ENCODE measurements at places on chromosomes 1 and 21.

DNA sequence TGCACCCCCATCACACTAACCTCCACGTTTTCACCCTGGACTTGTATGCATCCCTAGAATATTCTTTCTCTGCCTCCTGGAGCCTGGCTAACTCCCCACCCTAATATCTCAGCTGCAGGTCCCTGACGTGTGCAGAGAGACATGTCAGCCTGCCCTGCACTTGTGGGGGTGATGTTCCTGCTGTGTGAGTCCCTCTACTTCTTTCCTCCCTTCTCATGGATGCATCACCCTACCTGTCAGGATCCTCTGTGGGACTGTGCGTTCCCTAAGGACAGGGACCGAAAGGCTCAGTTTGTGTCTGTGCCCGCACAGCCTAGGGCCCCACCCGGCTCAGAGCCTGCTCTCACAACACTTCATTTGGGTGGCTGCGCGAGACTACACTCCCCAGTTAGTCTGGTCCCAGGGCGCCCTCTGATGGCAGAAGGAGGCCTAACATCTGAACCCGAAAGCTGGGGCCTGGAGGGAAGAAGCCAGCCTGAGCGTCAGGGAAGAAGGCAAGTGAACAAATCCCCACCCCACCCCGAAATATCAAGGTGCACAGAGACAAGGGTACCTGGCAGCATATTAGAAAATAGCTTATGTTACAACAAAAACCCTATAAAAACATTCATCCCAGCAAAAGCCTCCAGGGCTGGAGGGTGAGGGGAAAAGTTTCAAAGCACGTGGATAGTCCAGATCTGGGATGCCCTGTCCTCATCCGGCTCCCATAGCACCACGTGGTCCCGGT is 3.7 kb downstream of the CD52 start:
- DNase-seq = peak; percentile 40

DNA sequence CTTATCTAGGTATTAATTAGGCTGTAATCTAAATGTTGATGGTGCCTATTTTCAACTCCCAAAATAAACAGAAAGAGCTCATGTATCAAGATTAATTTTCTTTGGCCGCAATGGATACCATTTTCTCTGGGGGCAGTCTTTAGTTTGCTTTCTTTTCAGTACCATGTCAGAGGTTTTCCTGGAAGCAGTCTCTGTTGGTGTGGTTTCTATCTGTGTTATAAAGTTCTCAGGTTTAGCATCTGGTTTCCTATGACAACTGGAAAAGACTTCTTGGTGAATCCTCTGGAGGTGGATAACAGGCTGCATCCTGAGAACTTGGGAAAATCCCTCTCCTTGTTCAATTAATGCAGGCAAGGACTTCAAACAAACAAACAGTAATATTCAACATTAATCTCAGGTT is 38.7 kb upstream of the BATF3 start:
- DNase-seq = no peak

DNA sequence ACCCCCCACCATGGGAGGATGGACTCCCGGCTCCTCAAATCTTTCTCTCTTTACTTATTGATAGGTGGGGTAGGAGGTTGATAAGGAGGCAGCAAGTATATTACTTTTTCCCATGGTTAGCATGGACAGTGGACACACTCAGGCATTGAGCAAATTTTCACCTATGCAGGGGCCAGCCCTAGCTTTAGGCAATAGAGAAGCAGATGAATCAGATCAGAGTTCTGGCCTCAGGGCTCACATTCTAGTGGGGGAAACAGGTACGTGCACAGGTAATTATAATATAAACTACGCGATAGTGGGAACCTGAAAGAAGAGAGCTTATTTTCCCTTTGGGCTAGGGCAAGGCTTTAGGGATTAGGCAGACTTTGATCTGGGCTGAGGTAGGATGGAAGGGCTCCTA is 13.5 kb upstream of the FOXE3 start:
- no peak for DNase-seq

GRCh38 chr1:234597894-234598293 is 12.1 kb downstream of the IRF2BP2 start:
- DNase-seq = no peak

GRCh38 chr1:6574025-6574620 is 5.7 kb upstream of the ZBTB48 start:
- DNase-seq = no peak

DNA sequence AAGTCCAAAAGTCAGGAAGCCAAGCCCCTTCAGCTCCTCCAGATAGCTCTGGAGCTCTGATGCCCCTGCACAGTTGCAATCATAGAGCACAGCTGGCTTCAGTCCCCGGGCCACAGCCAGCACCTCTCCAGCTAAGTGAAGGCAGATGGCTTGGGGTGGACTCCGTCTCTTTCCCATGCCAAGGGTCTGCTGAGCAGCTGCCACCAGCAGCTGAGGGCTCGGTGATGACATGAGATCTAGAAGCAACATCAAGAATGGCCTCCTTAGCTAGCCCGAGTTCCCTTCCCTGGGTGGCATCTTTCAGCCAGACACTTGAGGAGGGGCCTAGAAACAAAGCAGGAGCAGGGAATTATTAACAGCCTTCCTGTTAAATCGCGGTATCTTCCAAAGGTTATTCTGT is 973 bp downstream of the C1orf74 start:
- no peak for DNase-seq

Data from D721Med (cell line).